ENCODE measurements at places on chromosomes 3 and 15.

DNA sequence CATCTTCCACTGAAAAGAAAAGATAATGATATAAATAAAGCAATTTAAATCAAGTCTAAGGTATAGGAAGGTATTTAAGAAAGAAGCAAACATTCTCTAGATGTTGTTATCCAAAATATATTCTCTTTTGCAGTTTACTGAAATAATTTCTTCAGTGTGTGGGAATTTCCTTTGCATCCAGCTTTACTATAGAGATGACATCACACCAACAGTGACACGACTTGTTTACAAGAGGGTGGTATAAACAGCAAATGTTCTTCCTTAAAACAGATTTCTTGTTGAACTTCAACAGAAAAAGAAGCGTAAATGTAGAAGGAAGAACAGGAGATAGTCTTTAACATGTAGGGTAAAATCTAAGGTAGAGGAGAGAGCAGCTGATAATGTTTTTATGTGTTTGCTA lies 202.5 kb downstream of the ROBO2 start:
- no peak for ATAC-seq

DNA sequence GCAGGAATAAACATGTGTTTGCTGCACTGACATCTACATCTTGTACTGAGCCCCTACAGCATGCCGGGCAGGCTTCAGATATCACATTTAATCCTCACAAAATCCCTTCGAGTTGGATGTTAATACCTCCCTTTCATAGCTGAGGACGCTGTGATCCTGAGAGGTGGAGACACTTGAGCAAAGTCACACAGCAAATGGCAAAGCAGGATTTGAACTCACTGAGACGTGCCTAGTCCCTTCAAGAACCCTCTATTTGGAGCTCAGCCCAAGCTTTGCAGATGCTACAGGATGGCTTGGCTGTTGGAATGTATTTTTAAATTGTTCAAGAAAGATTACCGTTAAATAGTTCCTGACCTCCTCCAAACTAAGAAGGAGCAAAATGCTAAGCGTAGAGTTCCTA lies 64.6 kb upstream of the SLC6A6 start:
- ATAC-seq = no peak

DNA sequence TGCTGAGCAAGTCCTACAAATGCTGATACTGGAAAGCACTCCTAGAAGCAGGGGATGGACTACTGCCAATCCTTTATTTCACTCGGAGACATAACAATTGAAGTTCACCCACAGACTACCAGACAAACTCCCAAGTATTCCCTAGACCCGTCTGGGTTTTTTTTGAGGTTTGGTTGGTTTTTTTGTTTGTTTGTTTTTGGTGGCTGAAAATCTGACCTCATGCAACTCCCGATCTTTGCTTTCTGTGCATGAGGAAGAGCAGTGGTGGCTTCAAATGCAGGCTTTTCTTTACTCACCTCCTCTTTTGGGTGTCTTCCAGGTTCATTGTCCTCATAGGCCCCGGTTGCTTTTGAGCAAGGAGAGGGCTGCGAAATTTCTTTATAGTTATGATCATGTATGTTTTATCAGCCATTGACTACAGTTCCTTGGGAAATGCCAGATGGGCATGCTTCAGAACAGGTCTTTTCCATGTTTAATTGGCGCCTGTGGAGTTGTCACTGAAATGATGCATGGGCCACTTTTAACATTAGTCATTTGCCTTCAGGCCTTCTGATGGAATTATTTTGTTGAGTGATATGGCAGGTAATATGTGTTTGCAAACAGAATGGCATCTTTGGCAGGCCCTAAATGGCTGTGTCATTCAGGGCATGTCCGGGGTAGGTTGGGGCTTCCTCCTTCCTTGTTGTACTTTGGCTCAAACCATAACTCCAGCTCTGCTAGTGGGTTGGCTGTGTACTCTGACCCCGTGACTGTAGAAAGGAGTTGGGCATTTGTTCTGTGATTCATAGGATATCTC lies 81.3 kb upstream of the ZBED2 start:
- ATAC-seq = no peak

- no peak for ATAC-seq
Observed at GRCh38 chr3:150106740-150107428, 136.2 kb upstream of the PFN2 start.

- no peak for ATAC-seq
Observed at GRCh38 chr3:194367992-194368841, 1.3 kb downstream of the LRRC15 start.

DNA sequence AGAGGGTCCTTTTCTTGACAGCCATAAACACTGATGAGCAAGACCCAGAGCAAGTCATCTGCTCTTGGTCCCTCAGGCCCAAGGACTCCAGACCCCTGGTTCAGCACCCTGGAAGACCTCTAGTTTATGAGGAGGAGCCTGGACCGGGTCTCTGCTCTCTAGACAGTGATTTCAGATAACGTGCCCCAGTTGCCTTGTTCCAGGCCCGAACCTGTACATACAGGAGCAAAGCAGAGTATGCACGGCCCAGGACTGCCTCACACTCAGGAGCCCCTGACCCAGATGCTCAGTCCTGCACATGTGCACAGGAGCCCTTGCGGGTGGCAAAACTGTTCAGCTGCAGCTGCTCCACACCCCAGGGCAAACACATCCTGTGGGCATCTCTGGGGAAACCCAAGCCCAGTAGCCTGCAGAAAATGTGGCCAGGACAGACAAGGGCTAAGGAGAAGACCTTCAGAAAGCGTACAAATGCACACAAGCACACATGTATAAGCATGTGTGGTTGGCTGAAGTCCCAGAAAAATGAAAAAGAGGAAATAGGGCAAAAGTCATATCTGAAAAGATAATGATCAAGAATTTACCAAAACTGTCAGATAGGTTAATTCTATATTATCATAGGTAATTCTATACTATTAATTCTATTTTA lies 59.9 kb upstream of the CORO2B start:
- no peak for ATAC-seq

DNA sequence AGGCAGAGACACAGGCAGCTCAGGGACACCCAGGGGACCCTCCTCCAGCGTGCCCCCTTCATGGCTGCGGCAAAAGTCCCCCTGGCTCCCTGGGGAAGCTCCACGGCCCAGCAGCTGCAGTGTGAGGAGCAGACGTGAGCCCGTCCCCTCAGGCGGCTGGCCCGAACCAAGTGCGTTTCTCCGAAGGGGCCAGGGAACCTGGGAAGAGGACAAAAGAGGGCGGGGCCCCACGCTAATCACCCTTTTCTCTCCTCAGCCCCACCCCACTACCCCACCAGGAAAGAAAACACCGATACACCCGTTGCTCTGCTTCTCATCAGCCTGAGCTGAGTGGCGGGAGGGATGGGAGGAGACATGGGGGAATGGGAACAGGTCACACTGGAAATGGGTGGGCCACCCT lies at the start of gene MUC4:
TSS of gene MUC4 (minus strand) at position 174 of the 400 bp plus-strand sequence. CDS start at position 62, 112 bp downstream.
- no peak for ATAC-seq

DNA sequence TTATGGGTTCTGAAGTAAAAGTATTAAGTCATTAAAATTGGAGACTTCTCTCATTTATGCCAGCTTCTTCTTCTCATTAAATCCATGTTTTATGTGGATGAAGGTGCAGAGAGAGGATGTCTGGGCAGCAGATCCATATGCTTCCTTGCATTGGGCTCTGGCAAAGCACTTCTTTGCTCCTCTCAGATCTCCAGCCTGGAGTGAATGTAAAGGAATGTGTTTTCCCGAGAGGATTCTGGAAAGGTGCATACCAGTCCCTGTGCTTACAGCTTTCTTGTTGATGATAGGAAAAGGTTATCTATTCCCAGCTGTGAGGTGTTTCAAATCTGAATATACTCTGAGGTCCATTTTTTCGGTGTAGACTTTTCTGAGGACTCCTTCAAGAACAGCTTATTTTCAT lies 79.9 kb upstream of the PEX5L start:
- ATAC-seq = no peak

DNA sequence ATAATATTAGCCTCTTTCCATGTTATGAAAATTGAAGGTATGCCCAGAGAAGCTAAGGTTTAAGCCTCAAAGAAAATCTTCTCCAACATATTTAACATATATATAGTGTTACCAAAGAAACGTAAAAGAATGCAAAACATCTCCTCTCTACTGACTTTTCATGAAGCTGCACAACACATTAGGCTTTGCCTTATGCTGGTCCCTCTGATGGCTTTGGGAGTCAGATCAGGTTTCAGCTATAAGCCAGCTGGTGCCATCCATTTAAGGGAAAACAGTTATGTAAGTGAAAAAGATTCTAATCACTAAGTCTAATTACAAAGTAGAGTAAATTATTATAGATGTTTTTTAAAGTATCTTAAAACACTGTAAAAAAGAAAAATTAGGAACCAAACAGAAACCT lies 410.5 kb downstream of the LSAMP start:
- no peak for ATAC-seq

DNA sequence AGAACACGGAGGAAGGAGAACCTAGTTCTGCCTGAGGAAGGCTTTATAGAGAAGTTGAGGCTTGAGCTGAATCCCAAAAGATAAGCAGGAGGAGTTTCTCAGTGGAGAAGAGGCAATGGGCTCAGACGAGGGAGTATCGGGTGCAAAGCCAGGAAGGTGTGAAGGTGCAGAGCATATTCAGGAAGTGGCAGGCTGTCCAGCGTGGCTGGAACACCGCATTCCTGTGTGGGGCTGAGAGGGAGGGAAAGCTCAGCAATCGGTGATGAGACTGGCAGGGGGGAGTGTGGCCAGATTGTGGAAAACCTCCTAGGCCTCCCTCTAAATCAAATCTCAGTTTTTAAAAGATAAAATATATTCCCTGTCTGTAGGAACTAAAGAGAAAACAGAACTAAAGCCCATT lies 63.0 kb downstream of the ARHGAP31 start:
- no peak for ATAC-seq

DNA sequence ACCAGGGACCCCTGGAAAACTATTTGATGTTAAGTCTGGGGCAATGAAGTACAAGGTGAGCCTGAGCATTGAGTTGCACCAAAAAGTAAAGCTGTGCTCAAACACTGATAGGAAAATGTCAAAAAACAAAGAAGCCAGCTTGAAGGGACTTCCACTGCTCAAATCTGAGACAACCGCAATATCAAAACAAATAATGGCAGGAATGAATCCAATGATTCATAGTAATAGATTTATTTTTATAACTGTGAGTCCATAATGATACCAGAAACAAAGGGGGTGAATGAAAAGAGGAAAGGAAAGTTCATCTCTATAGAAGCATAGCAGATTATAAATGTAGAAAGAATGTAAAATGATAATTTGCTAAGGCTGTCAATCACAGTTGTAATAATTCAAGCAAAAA lies 237.3 kb upstream of the ZBTB20 start:
- ATAC-seq = no peak

DNA sequence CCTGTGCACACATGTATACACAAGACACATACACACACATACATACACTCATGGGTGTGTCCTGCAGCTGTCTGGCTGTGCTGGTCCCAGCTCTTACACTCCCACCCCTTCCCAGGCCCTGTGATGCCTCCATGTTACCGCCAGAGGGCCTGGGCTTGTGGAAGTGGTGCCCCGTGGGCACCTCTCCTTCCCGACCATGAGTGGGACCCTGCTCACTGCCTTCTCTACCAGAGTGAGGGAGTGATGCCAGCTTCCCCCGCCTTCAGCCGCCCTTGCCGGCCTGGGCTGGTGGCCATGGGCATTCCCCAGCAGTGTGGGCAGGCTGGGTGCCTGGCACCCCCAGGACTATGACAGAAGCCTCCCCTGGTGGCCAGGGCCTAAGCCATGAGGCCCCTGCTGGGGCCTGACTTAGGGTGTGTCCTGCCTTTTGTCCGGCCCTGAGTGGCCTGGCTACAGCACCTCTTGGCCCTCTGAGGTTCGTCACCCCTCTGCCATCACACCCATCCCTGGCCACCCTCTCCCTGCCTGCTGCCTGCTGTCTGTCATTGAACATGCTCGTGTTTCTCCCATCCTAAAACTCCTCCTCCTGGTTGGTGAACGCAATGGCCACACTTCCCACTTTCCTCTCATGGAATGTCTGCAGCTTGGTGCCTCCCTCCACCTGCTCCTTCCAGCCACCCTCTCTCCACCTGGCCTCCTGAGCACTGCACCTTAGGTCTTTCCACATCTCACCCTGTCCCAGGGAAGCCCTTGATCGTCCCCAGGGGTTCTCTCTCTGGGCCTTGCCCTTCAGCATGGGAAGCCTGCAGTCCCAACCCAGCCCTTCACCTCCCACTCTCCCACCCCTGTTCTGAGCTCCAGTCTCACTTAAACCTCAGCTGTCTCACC lies 14.6 kb downstream of the HDAC11 start:
- ATAC-seq = no peak

DNA sequence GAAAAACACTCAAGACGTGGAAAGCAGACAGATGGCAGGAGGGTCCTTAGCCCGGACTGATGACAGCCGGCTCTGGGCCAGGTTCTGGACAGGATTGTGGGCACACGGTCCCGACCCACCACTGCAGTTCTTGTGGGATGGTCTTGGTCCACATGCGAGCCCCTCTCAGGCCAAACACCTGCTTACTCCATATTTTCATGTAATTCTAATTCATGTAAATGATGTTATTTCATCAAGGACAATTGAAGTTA lies 32.6 kb downstream of the TM2D3 start:
- ATAC-seq = no peak

DNA sequence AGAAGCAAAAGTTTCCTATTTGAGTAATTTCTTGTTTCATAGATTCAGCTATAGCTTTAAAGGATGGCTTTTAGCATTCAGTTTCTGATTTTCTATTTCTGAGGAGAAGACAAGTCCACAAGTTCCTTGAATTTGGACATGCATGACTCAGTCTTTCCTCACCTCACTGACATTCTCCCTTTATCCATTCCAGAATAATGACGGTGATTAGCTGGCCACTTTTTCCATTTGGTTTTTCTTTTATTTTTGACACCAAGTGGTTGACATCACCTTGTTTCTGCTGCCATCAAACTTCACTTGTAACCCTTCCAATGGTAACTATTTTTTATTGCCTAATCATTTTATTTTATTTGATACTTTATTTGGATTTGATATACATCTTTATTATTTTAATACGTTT lies 404.4 kb upstream of the KCNMB2 start:
- no peak for ATAC-seq

DNA sequence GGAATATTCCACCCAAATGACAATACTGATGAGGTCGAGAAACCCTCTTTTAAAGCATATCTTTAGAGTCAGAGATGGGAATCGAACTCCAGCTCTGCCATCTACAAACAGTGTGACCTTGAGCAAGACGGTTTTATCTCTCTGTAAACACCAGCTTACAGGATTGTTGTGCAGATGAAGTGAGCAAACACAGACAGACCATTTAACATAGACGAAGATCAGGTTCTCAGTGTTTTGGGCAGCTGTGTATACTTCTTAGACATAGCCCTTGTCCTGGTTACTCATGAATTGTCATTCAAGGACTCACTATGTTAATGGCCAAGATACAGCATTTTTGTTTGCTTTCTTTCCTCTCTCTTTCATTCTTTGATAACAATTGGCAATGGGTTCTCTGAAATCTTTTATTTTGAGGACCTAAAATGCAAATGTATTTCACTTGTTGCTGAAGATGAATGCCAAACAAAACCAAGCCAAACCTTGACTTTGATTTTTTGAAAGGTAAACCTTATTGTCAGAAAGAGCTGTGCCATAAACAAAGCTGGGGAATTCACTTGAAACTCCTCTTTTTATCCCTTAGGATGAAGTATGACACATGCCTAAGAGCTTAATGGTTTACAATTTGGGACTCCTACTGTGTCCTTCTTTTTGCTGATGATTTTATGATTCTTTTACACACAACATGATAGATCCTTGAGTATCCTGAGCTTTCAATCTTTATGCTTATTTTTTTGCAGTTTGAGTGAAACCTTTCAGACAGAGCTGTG lies 250.0 kb upstream of the PDZRN3 start:
- no peak for ATAC-seq

GRCh38 chr15:36907295-36907694 lies 193.1 kb downstream of the MEIS2 start:
- no peak for ATAC-seq

GRCh38 chr3:124178531-124178930 lies 186.6 kb upstream of the ROPN1 start:
- no peak for ATAC-seq

All from activated CD4-positive, CD25-positive, alpha-beta regulatory T cell treated with anti-CD3 and anti-CD28 coated beads, Interleukin-2, amount 50 U/mL, for 24 hours (primary cell).